ENCODE measurements at places on chromosomes 4 and X.

GRCh38 chr4:108536577-108536976 lies 83.8 kb upstream of the RPL34 start:
- no peak for DNase-seq

DNA sequence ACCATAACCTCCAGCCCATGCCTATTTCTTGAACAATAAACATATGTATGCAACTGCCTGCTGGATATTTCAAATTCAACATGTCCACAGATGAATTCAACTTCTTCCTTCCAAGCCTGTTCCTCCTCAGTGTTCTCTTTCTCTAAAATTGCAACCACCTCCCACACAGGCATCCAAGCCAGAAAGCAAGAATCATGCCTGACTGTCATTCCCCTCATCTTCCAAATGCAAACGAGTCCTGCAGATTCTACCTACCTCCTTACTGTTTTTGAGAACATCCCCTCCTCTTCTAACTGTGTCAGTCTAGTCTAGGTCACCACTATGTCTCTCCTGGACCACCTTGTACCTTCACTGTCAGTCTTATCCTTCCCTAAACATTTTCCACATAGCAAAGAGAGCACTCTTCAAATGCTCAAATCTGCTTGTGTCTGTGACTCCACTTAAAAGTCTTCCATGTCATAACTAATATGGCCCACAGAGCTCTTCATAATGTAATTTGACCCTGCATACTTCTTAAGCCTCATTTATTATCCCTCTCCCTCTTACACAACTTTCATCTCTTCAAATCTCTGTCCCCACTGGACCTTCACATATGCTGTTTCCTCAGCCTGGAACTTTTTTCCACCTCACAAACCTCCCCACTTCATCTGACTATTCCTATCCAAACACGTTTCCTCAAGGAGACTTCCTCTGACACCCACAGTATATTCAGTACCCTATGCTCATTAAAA lies 25.7 kb downstream of the MAPK10 start:
- DNase-seq: no peak

- DNase-seq: no peak
Measured at GRCh38 chr4:47579235-47579634, 94.2 kb downstream of the ATP10D start.

DNA sequence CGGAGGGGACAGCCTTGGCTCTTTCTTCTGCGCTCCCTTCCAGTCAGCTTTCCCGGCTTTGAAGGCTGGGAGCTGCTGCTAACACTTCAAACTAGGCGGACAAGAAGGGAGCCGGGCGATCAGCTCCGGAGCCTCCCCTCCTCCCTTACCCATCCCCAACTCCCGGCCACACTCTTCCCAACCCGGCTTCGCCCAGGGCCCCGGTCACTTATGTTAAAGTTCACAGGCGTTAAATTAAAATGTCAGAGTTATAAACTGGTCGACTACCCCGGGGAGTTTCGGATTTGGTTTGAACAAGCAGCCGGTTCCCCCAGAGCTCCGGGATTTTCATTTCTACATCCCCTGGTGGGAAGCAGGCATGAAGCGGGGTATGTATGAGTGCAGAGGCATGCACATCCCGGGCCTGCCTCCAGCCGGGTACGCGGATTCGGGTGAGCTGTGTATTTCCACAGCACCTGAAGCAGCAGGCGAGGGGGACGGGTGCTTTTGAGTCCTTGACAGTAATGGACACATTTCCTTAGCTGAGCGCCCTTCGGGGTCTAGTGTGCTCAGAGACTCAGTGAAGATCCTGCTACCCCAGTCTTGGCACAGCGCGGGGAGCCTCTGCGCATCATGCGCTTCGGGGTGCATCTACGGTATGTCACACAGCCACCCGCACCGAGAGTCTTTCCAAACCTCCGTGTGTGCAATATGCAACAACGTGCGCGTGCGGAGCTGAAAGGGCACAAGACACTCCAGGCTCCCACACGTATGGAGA lies 880 bp downstream of the UNC5C start:
- no peak for DNase-seq

DNA sequence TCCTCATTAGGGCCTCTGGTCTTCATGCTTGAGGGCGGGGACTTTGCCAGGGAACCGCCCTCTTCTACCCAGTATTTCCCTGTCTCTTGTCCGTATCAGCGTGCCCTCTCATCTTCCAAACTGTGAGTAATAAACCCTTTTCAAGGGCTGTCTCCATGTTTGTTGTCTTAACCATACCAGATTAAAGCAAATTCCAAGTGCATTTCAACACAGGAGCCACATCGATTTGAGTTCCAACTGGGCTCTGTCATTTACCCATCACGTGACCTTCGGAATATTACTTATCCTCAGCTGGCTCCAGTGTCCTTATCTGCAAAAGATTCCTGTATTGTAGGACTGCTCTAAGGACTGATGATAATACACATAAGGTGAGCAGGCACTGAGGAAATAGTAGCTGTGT lies 6.4 kb upstream of the PHEX start:
- no peak for DNase-seq
